ENCODE measurements at places on chromosomes 4 and X. TPM values are rescaled to one million over a fixed set of nuclear protein-coding genes. Genes with fewer than 3 reads are reported as not detected.
A peak's percentile ranks its signal among the peaks of the same experiment; 100 is the strongest.

- DNase-seq: no peak
These were observed 241.3 kb downstream of the CFAP299 start for GRCh38 chr4:80576796-80577195.

Gene AMMECR1
- total RNA-seq: 7.8 TPM

GRCh38 chr4:2671267-2671895, 84.8 kb downstream of the TNIP2 start:
- no peak for DNase-seq

DNA sequence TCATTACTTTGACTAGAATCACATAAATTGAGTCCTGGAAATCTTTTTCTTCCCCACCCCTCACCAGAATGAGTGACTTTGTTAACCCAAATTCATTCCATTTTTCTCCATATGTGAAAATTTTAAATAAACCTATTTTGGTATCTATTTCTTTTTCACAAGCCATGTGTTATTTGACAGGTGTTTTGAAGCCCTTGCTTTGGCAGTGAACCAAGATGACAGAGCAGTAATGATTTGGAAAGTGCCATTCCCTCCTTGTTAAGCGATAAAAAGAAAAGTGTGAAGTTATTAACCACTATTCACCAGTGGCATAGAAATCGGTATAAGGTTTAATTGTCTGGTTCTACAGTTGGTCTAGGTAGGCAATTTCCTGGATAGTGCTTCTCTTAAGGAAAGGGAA, 66.1 kb downstream of the POLA1 start:
- no peak for DNase-seq

DNA sequence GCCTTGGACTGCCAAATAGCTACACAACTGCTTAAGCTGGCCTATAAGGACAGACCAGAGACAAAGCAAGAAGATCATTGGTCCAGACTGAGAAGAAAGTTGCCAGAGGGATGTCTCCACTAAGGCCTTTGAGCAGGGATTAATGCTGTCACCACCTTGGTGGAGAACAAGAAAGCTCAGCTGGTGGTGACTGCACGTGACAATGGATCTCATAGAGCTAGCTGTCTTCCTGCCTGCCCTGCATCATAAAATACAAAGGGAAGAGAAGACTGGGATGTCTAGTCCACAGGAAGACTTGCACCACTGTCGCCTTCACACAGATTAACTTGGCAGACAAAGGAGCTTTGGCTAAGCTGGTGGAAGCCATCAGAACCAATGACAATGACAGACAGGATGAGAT, 40.5 kb upstream of the FAM120C start:
- no peak for DNase-seq

- DNase-seq: no peak
These were observed 213.8 kb upstream of the PACRGL start for GRCh38 chr4:20486433-20486832.

Gene KIAA1210
- 0.18 TPM for total RNA-seq

GRCh38 chr4:180058691-180059215, 2184.4 kb upstream of the TENM3 start:
- peak; percentile 88 for DNase-seq

GRCh38 chr4:3514221-3514780, 17.9 kb downstream of the LRPAP1 start:
- no peak for DNase-seq

GRCh38 chr4:84443523-84443922, 55.6 kb downstream of the NKX6-1 start:
- DNase-seq: no peak

GRCh38 chr4:95572304-95572991, 23.7 kb upstream of the UNC5C start:
- DNase-seq: peak; percentile 74

Gene DCX
- total RNA-seq: 9.4 TPM

Gene TMPRSS11D
- not detected for total RNA-seq

- DNase-seq: no peak
These were observed 274.7 kb downstream of the GLUD2 start for GRCh38 chrX:121322159-121322558.

Gene KCNIP4
- total RNA-seq: 0.44 TPM

Gene FABP2
- total RNA-seq: not detected

GRCh38 chr4:124055896-124056295, 656.6 kb downstream of the ANKRD50 start:
- no peak for DNase-seq

DNA sequence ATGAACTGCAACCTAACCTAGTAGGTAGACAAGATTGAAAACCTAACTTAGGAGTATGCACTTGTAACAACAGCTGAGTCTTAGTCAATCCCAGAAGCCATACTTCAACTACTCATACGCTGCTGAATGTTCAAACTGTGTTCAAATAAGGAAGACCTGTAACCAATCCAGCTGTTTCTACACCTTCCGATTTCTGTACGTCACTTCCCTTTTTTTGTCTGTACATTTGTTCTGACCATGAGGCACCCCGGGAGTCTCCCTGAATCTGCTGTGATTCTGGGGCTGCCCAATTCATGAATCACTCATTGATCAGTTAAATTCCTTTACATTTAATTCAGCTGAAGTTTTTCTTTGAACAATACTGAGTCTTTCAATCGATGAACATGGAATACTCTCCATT, 89.5 kb downstream of the BMP3 start:
- no peak for DNase-seq

Gene SMR3B
- total RNA-seq: not detected

Gene ARHGAP6
- 7.8 TPM for total RNA-seq

DNA sequence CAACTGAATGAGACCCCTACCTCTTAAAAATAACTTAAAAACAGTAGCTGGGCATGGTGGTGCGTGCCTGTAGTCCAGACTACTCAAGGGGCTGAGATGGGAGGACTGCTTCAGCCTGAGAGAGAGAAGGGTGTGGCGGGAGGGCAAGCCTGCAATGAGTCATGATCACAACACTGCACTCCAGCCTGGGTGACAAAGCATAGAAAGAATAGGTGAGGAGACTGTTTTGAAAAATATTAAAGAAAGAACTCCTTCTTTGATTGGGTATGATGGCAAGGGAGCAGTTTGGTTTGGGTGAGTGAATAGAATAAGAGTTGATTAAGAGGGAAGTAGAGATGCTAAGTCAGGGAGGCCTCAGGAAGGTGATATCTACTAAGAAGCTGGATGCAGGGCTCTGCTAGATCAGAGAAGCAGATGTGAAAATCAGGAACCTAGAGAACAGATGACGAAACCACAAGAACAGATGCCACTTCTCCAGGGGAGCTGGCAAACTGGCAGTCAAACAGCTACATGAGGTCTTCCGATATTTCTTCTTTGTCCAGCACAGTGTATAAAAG, 318.6 kb downstream of the OPHN1 start:
- peak; percentile 22 for DNase-seq

- DNase-seq: peak; percentile 32
These were observed 8.0 kb upstream of the KCNE5 start for GRCh38 chrX:109632906-109633504.

GRCh38 chrX:136827026-136827425, 46.3 kb upstream of the ARHGEF6 start:
- DNase-seq: no peak

DNA sequence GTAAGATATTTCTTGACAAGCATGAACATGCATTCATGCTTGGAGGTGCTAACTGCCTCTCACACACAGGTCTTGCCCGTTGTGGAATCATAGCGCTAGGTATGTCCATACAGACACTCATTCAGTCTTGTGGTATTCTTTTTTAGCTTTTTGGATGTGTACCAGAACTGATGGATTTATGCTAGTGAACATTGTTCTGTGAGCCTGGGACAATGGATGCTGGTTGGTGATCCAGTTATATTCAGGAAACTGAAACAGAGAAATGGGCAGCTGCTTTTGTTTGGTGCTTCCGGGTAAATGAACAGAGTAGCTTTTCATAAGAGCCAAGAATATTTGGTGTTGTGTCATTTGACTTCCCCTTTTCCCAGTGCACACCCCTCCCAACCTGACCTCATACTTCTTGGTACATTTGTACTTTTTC, 78.9 kb upstream of the SLC4A4 start:
- peak; percentile 34 for DNase-seq
